BE2C (cell line): ENCODE measurements at places on chromosomes 3 and 15.

DNA sequence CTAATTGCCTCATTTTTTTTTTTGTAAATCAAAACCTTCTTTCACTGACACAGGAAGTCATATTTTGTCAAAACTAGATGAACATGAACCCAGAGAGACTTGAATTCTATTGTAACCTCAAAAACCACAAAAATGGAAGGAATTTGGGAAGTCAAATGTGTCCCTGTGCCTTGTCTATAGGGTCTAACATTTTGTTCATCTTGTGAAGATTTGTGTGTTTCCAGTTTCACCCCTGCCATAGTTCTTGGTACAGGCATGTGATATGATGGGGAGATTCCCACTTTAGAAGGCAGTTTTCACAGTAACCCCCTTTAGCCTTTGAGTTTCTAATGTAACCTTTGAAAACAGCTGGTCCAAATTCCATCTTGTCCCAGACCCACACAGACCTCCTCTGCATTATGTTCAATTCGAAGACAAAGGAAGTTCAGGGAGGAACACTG lies 318.5 kb upstream of the ADAMTS9 start:
- no peak for DNase-seq

- no peak for DNase-seq
These were observed 265.4 kb downstream of the VPS13C start for GRCh38 chr15:61794881-61795280.

- DNase-seq = no peak
These were observed 105.7 kb downstream of the TPRA1 start for GRCh38 chr3:127484601-127485388.

DNA sequence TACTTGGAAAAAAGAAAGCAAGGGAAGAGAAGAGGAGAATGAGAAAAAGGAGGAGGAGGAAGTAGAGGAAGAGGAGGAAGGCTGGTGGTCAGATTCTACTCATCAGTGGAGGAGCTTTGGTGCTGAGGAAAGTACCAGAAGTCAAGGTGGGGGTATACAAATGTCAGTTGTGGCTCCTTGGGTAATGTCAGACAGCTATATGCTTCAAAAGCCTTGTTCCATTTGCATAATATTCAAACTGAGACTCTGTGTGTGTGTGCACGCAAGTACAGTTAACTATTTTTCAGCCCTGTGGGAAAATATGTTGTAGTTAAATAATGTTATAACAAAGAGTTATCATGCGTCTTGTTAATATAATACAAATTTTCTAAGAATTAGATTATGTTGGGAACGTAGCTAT lies 609.7 kb downstream of the PDCD6IP start:
- DNase-seq = no peak

DNA sequence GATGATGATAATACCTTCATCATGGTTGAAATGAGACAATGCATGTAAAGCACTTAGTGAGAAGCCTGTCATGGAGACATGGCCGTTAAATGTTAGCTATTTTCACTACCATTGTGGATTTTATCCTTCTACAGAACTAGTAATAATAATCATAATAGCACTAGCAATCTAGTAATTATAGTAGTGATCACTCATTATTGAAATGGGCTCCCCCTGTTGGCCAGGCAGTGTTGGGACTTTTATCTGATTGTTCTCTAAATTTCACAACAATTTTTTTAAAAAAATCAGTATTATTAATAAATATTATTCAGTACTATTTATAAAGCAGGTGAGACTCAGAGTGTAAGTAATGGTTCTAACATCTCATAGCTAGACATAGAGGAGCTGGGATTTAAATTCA lies 396.3 kb downstream of the IL5RA start:
- peak; percentile 8 for DNase-seq

GRCh38 chr3:45054196-45054857 lies 28.2 kb downstream of the CLEC3B start:
- DNase-seq = no peak

DNA sequence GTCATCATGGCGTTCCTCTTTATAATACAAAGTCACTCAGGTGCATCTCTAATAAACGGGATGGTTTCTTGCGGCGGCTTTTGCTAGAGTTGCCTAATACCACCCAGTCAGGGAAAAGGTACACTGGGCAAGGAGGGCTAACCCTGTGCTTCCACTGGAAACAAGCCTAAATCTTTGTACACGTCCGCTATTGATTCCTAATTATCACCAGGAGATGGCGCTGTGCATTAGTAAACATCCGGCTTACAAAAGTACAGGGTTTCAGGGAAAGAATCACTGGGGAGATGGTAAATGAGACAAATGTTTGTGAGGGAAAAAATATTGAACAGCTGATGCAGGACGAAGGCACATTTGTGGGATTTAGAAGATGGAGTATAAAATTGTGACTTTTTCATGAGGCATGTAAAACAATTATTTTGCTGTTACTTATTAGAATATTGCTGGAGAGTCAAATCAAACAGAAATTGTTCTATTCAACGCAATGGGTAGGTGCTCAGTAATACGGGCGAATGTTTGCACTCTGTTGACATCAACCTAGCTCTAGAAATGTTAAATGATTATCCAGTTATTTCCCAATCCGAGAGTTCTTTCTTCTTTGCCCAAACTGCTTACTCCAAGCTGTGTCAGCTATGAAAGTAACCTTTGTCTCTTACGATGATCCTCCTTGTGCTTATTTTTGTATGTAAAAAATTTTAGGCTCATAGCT lies 50.6 kb downstream of the GMNC start:
- peak; percentile 44 for DNase-seq

DNA sequence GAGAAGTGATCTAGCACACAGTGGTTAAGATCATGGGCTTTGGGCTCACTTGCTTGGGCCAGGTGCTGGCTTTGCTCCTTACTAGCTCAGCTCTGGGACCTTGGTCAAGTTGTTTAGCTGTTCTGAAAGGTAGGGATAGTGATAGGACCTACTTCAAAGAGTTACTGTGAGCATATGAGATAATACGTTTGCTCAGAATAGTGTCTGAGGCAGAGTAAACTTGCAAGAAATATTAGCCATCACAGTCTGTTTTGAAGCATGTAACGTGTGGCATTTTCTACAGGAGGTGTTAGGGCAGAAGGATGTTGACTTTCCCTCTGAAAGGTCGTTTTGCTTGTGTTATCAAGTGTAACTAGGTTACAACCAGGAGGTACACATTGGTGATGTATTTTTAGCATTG lies 34.5 kb upstream of the NFKBIZ start:
- DNase-seq = no peak

DNA sequence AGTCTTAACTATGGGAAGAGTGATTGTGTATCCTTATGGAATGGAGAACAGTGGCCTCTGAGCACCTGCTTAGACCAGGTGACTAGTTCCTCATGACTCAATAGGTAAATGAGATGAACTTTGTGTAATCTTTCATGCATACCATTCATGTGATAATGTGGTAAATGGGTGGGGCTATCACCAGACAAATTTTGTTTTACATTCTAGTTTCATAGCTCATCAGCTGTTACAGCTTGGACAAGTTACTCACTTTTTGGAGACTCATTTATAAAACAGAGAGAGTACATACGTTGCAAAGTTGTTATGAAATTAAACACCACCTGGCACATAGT lies 103.7 kb upstream of the TGFBR2 start:
- no peak for DNase-seq

DNA sequence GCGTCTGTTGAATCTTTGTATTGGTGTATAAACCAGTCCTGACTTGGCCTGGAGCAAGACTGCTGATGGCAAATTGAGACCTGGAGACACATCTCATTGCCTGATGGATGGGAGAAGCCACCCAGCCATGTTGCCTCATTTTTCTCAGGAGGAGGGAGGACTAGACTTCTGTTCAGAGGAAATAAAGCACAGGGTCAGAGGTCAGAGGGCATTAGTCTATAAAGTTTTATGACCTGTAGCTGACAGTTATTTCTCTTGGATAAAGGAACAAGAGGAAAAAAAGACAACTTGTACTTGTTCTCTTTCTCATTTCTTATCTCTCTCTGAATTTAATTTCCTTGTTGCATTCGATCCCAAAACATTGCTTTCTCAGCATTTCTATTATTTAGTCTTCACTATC lies 775.9 kb downstream of the SQOR start:
- DNase-seq = no peak

GRCh38 chr15:78614021-78614420 lies 6.8 kb downstream of the CHRNA3 start:
- no peak for DNase-seq

- no peak for DNase-seq
These were observed 46.4 kb upstream of the MBNL1 start for GRCh38 chr3:152222327-152222726.

DNA sequence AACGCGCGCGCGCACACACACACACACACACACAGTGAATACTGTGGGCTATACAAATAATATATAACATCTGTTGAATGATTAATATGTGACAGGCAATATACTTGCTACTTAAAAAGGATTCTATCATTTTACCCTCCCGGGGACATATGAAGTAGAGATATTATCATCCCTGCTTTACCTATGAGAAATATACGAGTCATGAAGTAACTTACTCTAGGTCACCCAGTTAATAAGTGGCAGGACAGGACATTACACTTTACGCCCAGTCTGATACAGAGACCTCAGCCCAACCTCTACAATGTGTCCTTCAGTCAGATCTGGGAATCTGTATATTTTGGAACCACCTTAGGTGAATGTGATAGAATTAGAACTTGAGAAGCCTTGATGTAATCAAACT lies 55.4 kb downstream of the CCDC54 start:
- DNase-seq = no peak

- no peak for DNase-seq
These were observed 180.6 kb downstream of the FOXP1 start for GRCh38 chr3:71402911-71403310.

DNA sequence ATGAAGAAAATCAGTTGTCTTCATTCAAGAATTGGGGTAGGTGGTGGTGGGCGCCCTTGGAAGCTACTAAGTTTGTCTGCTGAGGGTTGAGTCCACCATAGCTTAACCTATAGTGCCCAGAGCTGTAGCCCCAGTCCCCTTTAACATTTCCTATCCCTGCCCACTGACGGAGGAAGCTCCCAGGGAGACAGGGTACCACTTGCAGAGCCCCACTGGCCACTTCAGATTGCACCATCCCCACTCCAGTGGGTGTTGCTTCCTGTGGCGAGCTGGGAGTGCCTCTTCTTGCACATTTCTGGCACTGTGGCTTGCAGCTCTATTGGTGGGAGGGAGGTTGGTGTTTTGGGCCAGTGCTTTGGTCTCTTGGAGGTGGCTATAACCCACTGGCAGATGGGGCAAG lies 2.7 kb downstream of the PXYLP1 start:
- DNase-seq = no peak

DNA sequence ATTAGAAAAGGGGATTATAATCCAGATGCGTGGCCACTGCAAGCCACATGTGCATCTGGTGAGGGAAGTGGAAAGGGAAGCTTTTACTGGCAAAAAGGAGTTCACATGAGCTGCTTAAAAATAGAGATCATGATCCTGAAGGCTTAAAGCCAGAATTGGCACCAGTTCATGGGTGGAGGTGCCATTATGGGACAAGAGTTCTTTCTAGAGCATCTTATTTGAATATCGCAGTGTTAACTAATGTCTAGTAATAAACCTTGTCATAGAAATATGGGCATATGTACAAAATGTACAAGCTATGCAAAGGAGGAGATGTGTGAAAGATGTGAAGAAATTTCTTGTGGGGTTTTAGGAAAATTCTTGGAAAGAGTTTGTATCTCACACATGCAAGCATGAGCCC lies 178.4 kb upstream of the CBLB start:
- no peak for DNase-seq

DNA sequence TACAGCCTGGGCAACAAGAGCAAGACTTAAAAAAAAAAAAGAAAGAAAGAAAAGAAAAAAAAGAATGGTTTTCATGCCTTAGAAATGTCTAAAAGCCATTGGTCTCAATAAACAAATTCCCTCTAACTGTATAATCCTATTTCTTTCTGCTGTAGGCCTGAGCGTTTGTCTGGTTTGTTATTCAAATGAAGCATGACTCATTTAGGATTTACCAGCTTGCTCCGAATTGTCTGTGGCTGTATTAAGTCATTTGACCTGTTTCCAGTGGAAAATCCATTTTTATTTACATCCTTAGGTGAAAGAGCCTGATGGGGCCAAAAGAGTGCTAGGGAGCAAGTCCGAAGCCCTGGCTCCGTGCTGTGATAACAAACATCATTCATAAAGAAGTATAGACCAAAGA lies 73.8 kb downstream of the BDH1 start:
- DNase-seq = no peak

DNA sequence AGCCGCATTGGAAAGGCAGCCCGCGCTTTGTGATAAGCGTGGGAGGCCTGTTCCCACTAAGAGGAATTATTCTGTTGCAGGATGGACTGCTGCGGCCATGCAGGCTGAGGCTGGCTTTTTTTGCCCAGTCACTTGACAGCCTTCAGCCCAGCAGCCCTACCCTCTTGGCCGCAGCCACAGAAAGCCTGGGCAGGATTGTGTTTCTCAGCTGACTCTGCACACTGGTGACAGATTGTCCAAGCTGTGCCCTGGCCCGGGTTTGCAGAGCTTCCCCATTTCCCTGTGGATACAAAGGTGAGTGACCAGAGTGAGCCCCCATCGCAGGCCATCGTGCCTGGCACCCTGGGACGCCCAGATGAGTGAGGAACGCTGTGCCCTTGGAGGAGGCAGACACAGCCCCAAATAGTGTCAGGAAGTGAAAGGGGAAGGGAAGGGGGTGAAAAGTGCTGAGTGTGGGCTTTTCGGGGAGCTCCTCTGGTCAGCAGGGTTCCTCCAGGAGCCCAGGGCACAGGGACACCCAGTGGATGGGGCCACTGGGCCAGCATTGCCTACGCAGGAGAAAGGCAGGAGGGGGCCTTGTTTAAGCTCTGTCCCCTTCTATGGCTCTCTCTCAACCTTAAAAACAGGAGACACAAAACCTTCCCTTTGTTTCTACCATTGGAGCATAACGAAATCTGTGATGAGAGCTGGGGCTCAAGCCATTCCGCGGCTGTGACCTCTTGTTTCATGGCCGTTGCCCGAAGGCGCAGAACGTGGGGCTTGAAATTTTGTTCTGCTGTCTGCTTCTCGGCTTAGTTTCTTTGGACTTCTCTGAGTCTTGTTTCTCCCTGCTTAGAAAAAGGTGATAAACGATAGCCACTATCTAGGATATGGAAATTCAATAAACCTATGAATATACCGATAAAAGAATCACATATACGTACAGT lies 91.5 kb upstream of the MEF2A start:
- DNase-seq = no peak

GRCh38 chr15:40925863-40926658 lies 3.1 kb upstream of the DLL4 start:
- no peak for DNase-seq
